ENCODE measurements at places on chromosomes 7 and 10.

GRCh38 chr7:64758151-64758550 lies 36.1 kb upstream of the ZNF138 start:
- no peak for DNase-seq

DNA sequence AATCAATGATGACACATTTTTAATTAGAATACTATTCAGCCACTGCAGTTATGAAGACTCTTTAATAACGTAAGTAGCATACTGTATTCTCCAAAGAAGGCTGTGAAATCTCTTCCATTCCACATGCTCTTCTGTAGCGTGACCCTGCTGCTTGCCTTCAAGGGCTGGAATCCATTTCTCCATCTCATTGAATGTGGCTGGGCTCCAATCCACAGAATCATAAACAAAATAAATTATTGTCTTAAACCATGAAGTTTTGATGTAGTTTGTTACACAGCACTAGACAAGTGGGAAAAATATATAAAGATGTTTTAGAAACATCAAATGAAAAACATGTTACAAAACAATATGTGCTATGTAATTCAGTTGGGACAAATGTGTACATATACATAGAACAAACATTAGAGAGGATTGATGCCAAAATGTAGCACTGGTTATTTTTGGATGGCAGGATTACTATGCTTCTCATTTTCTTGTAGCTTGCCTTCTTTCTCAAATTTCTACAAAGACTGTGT lies 410.8 kb upstream of the PODXL start:
- no peak for DNase-seq

DNA sequence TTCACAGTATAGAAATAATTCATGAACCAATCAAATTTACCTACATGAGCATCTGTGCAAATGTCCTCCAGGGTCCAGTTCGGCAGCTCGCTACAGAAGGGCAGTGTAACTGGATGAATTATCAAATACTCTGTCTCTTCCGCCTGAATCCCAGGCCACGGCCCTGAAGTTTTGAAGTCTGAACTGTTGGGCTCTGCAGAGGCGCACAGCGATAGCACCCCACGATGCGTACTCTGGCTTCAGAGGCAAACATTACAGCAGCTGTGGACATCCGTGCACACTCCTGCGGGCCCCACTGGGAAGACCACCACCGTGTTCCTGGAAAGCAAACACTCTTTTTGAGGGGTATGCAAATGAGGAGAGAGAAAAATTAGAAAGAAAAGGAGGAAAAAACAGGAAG lies 259.8 kb upstream of the TCERG1L start:
- no peak for DNase-seq

GRCh38 chr7:157432541-157432956 lies 95.7 kb downstream of the DNAJB6 start:
- DNase-seq: peak; percentile 6

- no peak for DNase-seq
These were observed 1.3 kb upstream of the PPRC1 start for GRCh38 chr10:102131286-102132170.
